ENCODE measurements at places on chromosomes 4 and X. TPM values are rescaled to one million over a fixed set of nuclear protein-coding genes. Genes with fewer than 3 reads are reported as not detected.

DNA sequence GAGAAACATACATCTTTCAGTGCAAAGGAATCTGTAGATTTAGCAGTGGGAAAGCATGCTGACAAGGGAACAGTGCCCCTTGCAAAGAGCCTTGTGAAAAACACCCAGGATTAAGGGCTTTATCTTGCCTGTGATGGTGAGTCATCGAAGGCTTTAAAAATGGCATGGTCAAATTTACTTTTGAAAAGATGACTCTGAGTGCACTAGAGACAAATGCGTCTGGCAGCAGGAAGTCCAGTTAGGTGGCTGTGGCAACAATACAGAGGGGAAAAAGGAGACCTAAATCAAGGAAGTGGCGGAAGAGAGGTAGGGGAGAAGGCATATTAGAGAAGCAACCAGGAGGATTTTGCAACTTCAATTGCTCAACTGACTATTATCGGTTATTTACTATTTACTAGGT lies 472.6 kb upstream of the CPEB2 start:
- H3K4me3 ChIP-seq: no peak overlapping the region
- no peaks in the 10 kb centered on the region for H3K36me3 ChIP-seq
- no peaks in the 10 kb centered on the region for H3K27me3 ChIP-seq
- H3K27ac ChIP-seq: no peak overlapping the region

- peaks cover 41% of the 10 kb centered on the region for H3K4me1 ChIP-seq
- H3K27me3 ChIP-seq: peaks cover 9% of the 10 kb centered on the region
- H3K36me3 ChIP-seq: peaks cover 23% of the 10 kb centered on the region
- H3K27ac ChIP-seq: peak within 1 kb of the TSS; percentile 97
- peak within 1 kb of the TSS; percentile 94 for H3K4me3 ChIP-seq
Measured at GRCh38 chr4:36244257-36245082, at the start of gene ARAP2. Gene ARAP2, minus strand, starts transcription at chr4:36244514. Its CDS starts 15,028 bp downstream, at chr4:36229486.

Gene CPLX1
- 1.3 TPM for total RNA-seq

- no peak overlapping the region for H3K27ac ChIP-seq
- DNase-seq: no peak
- H3K4me1 ChIP-seq: no peaks in the 10 kb centered on the region
- H3K36me3 ChIP-seq: no peaks in the 10 kb centered on the region
- no peak overlapping the region for H3K4me3 ChIP-seq
Measured at GRCh38 chr4:116515959-116516358, 569.4 kb downstream of the TRAM1L1 start.

DNA sequence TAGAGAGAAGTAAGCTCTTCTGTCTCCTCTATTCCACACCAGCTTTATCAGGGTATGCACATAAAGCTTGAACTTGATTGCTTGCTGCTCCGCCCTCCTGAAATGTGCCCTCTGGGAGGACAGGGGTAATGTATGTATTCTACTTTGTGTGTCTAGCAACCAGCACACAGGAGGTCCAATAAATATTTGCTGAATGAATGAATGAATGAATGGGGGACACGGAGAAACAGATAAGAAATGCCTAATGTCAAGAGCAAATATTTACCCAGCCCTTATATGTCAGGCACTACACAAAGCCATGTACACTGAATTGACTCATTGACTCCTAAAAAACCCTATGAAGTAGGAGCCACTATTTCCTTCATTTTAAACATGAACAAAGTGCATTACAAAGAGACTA lies 2.3 kb upstream of the MSL3 start:
- no peaks in the 10 kb centered on the region for H3K4me1 ChIP-seq
- peaks cover 26% of the 10 kb centered on the region for H3K27me3 ChIP-seq
- H3K27ac ChIP-seq: no peak overlapping the region
- peaks cover 4% of the 10 kb centered on the region for H3K36me3 ChIP-seq
- H3K4me3 ChIP-seq: peak overlapping the region; percentile 37

GRCh38 chr4:55424791-55425190 lies 29.0 kb downstream of the TMEM165 start:
- peaks cover 43% of the 10 kb centered on the region for H3K36me3 ChIP-seq
- H3K4me1 ChIP-seq: no peaks in the 10 kb centered on the region
- H3K27ac ChIP-seq: no peak overlapping the region

DNA sequence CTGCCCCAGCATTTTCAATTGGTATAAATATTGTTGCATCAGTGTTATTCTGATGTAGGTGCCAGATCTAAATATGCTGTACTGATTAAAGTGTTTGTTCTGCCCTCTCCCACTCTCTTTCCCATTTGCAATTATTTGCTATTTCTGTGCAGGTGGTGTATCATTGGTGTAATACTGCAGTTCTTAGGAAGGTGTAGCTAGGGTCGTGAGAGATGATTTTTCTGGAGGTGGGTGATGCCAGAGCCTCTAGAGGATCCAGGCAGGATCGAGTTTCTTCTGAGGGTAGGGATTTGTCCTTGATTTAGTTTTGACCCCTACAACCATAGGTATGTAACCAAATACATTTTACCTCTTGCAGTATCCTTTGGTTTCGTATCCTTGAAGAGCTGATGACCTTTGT lies 1.9 kb downstream of the SMAD1 start:
- no peak overlapping the region for H3K4me3 ChIP-seq
- H3K4me1 ChIP-seq: peaks cover 16% of the 10 kb centered on the region
- no peak for DNase-seq
- no peaks in the 10 kb centered on the region for H3K36me3 ChIP-seq
- H3K27ac ChIP-seq: no peak overlapping the region

Gene NUDT6
- 8.2 TPM for total RNA-seq

Gene DIAPH2
- total RNA-seq: 11.6 TPM

GRCh38 chrX:19540076-19540475 lies 24.8 kb upstream of the MAP3K15 start:
- H3K27me3 ChIP-seq: no peaks in the 10 kb centered on the region
- H3K27ac ChIP-seq: no peak overlapping the region
- peaks cover 7% of the 10 kb centered on the region for H3K4me1 ChIP-seq
- DNase-seq: no peak

GRCh38 chr4:10385994-10386394 lies 71.2 kb downstream of the ZNF518B start:
- no peak overlapping the region for H3K27ac ChIP-seq
- H3K36me3 ChIP-seq: no peaks in the 10 kb centered on the region
- H3K4me3 ChIP-seq: no peak overlapping the region
- DNase-seq: no peak
- H3K27me3 ChIP-seq: peaks cover 1% of the 10 kb centered on the region

DNA sequence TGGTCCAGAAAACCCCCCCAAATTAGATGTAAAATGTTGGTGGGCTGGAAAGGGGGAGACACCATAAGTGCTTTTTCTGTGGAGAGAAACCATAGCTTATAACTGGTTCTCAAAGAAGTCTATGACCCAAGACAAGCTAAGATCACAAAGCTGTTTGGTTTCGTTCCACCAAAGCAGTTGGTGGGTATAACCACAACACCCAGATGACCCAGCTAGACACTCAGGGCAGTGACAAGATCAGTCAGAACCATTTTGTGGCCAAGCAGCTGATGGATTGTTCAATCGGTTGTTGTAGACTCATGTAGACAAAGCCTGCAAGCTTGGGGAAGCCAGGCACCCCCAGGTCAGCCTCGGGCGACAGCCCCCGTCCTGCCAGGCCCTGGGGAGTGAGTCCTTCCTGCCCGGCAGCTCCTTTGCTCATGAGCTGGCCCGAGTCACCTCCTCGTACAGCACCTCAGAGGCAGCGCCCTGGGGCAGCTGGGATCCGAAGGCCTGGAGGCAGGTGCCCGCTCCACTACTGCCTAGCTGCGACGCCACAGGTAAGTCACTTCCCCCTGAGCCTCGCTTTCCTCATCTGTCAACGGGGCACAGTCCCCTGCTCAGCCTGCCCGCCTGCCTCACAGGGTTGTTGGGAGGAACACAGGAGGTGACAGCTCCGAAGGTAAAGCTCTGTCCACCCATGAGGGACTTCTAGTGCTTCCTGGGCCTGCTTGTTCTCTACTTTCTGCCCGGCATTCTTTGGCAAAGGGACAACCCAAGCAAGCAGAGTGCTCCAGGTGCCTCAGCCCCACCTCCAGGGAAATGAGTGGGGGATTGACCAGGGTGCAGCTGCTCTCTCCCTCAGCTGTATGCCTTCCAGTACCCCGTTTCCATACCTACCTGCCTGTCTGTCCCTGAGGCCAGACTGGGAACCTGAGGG lies 65.2 kb upstream of the MTM1 start:
- no peaks in the 10 kb centered on the region for H3K27me3 ChIP-seq
- H3K36me3 ChIP-seq: no peaks in the 10 kb centered on the region
- H3K4me1 ChIP-seq: peaks cover 11% of the 10 kb centered on the region
- no peak overlapping the region for H3K4me3 ChIP-seq
- H3K27ac ChIP-seq: no peak overlapping the region

DNA sequence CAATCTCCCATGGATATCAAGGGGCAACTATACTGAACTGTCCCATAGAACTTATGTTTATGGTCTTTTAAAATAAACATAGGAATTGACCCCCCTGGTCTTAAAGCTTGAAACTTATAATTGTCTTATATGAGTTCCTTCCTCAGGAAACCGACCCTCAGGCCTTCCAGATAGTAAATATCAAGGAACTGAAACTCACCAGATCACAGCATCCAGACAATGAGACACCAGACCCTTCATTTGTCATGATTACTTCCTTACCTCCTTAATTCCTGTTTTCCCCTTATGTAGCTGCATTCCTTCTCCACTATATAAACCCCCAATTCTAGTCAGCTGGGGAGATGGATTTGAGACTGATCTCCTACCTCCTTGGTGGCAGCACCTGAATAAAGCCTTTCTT lies 94.8 kb upstream of the GRPR start:
- H3K27ac ChIP-seq: no peak overlapping the region
- peaks cover 10% of the 10 kb centered on the region for H3K4me1 ChIP-seq

Gene SMIM31
- not detected for total RNA-seq

DNA sequence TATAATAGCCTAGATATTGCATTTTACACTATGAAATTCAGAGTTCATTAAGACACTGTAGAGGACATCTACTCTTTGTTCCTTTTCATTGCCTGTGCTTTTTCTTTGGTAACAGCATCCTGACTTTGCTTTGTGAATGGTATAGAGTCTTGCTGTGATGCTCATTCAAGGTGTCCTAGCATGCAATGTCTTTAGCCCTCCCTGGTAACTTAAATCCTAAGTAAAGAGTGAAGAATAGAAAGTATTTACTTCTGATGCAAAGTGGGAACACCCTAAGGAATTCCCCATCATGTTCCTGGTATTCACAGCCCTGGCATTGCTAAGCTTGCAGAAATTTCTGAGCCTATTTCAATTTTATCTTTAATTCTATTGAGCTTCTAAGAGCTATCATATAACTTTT lies 400.1 kb downstream of the FAT4 start:
- H3K36me3 ChIP-seq: no peaks in the 10 kb centered on the region
- H3K27ac ChIP-seq: no peak overlapping the region
- no peaks in the 10 kb centered on the region for H3K27me3 ChIP-seq
- DNase-seq: no peak
- no peaks in the 10 kb centered on the region for H3K4me1 ChIP-seq
